Activated CD4-positive, alpha-beta T cell treated with anti-CD3 and anti-CD28 coated beads, Interleukin-2, amount 50 U/mL, for 24 hours (primary cell): ENCODE measurements at places on chromosomes 4 and X.
A peak's percentile ranks its signal among the peaks of the same experiment; 100 is the strongest.

GRCh38 chrX:143648705-143649104 is 12.8 kb upstream of the SLITRK4 start:
- no peak for DNase-seq

DNA sequence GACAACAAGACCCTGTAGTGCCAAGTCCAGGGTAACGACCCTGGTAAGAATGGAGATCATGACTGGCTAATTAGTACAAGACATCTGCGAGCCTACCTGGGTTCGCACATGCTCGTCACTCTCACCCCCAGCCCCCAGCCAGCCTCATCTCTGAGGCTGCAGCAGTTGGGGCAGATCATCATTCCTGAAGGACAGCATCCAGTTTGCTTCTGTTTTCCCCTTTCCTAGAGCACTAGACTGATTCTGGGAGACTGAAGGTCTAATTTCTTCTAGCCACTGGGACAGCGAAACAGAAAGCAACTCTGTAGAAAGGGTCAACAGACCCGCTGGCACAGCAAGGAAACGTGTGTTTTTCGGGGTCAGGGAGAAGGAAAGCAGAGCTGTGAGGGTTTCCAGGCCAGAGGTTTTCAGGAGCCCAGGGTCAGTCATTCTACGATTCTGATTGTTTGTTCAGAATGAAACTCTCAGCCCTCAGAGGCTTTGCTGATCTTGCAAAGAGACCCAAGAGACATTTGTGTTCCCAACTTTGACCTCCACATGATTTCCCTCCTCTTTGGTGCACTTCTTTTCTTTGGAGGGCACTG is 343.1 kb upstream of the NOCT start:
- DNase-seq = no peak

- no peak for DNase-seq
Measured at GRCh38 chr4:163967263-163967662, 472.8 kb downstream of the TMA16 start.

DNA sequence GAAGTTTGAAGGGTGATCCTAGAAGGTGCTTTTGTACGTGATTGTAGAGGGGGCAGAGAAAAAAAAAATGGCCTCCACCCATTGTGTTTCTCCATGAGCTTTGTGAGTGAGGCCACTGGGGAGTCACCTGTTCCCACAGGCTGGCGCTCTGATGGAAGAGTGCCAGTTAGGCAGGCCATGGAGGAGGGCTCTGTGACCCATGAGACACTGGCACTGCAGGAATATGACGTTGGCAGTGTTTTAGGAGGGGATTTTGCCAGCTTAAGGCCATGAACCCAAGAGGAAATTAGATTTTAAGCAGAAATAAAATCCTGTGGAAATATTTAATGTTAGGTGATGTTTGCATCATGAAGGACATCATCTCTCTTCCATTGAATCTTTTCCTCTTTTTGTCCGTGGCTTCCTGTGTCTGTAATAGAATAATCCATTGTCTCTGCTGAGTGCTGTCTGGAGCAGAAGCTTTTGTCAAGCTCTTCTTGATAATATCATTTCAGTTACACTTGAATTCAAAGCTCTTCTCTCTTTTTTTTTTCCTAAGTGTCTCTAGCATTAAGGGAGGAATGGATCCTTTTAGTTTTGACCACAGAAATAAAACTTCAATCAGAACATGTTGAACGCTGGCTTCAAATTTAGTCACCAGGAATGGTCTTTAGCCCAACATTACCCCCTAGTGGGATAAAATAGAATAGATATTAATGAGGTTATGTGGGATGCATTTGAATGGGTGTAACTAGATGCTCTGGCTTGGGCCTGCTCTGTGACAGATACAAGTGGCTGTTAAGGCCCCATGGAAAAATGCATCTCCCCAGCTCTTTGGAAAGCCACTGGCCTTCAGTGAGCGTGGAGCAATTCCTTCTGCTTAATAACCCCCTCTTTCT is 41.0 kb upstream of the UCP1 start:
- DNase-seq = no peak

DNA sequence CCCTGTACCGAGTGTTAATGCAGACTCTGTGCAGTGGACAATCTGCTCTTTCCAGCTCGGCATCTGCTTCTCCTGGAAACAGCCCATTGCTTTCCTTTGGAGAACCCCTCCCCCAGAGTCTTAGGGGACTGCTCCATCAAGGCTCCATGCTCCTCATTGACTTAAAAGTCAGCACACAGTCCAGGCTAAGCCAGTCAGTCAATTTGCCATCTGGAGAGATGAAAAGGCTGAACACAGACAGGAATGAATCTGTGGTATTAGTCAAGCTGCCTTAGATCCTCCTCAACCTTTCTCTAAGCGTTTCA is 20.3 kb downstream of the ATP8A1 start:
- DNase-seq = no peak

DNA sequence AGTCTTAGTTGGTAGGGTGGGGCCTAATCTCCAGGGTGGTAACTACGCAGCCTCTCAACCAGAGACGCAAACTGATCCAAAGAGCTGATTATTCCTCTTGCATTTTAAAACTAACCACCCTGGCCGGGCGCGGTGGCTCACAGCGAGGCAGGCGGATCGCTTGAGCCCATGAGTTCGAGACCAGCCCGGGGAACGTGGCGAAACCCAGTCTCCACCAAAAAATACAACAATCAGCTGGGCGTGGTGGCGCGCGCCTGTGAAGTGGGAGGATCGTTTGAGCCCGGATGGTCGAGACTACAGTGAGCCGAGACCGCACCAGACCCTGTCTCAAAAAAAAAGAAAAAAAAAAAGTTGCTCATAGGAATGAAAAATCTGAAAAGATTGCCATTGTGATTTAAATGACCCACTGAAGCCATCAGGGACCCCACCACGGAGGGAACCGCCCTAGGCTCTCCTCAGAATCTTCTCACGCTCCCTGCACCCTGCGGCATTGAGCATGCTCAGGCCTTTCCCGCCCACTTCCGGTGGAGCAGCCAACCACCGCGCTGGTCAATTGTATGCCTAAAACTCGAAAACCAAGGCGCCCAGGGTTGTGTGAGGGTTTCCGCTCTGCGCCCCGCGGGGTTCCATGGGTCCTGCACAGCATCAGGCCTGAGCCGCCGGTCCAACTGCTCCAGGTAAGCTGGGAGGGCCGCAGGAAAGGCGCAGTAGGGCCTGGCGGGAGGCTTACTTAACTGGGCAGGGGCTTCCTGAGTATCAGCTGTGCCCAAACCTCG is at the start of gene TRIM60:
TRIM60 (plus strand) TSS at position 564 of the 776 bp plus-strand sequence. CDS start 8,074 bp downstream, outside the sequence.
- DNase-seq = no peak

GRCh38 chr4:108426493-108426892 is 193.9 kb upstream of the RPL34 start:
- no peak for DNase-seq

GRCh38 chr4:140116442-140117104 is 37.4 kb downstream of the MAML3 start:
- peak; percentile 14 for DNase-seq

DNA sequence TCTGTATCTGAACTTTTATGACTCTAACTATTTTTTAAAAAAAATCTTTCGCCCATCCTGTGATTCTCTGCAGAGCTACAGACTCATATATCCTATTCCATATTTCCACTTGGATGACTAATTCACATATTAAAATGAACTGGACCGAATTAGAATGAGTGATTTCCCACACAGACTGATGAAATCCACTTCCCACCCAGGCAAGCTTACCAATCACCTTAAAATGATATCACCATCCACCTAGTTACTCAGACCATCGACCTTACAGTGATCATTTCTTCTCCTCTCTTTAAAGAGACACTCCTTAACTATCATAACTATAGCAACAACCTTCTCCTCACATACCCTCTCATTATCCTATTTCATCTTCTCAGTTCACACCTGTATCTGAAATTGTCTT is 34.1 kb upstream of the GUCY1B1 start:
- DNase-seq = no peak

DNA sequence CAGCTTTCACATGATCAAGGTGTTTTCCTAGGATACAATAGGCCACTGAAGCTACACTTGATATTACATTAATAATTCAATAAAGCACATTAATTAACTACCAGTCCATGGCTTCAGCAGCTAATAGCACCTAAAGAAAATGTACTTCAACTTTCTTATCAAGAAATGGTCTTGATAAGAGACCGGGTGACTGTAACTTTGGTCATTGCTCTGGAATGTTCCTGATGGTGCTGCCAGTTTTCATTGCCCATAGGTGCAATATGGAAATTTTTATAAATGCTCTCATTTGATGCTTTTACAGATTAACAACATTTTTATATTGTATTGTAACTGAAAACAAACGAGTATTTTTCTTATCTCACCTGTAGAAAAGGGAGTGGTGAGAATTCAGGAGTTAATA is 165.4 kb downstream of the SHROOM3 start:
- no peak for DNase-seq

- no peak for DNase-seq
Measured at GRCh38 chrX:38896724-38897298, 95.6 kb downstream of the MID1IP1 start.
